ENCODE measurements at places on chromosomes 4 and X.

GRCh38 chr4:153481478-153481877 lies 15.3 kb downstream of the TMEM131L start:
- DNase-seq: no peak

DNA sequence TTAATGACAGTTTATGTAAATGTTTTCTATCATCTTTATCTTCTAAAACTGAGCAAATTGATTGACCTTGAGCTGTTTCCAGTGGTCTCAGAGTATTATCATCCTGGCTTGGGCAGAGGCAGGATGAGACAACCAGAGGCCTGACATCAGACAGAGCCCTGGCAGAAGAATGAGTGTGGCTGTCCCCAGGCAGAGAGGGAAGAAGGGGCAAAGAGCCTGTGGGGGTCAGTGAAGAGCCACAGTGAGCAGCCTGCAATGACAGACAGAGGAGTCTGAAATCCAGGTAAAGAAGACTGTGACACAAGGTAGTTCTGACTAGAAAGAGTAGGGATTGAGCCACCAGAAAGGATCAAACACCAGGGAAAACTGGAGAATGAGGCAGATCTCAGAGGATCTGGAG lies 182.4 kb upstream of the ARSJ start:
- DNase-seq: no peak

DNA sequence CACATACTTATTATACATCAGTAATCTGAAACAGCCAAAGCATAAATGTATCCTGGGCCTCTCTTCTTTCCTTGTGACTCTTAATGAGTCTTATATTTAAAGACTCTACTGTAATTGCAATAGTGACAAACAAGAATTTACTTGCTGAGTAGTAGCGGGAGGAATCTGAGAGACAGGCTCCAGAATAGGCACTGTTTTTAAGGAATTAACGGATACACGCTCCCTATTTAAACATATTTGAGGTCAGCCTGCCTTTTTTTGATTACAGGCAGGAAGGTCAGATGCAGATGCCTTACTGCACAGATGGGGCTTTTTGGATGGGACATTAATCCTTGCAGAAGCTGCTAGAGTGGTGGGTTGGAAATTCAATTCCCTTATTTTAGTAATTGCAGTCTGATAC lies 196.3 kb upstream of the ANXA3 start:
- DNase-seq: no peak

- no peak for DNase-seq
Observed at GRCh38 chrX:54085666-54086065, 41.4 kb upstream of the PHF8 start.

DNA sequence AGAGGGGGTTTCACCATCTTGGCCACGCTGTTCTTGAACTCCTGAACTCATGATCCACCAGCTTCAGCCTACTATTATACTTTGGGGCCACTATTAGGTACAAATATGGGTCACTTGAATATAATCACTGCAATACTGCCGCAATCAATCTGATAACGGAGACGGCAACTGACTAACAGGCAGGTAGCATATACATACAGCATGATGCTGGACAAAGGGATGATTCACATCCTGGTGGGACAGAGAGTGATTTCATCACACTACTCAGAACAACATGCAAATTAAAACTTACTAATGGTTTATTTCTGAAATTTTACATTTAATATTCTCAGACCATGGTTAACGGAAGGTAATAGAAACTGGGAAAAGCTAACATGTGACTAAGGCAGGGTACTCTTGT lies 10.9 kb downstream of the LRBA start:
- no peak for DNase-seq

DNA sequence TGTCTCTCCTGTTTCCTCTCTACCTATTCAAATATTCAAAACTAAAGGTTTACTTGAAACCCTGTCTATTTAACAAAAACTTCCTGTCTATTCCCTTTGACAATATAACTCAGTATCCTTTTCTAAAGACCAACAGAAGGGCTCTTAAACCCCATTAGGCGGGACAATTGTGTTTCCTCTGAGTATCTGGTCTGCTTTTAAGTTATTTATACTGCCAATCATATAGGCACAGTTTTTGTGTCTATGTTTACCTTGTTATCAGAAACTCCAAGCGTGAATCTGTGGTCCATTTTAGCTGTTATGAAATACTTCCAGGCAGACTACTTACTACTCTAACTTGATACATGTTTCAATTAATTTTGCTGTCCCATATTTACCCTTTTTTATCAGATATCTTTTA lies 350.0 kb upstream of the CTSO start:
- no peak for DNase-seq

- peak; percentile 69 for DNase-seq
Observed at GRCh38 chr4:41692717-41693345, 55.7 kb downstream of the PHOX2B start.

GRCh38 chrX:13094828-13095341 lies 50.5 kb upstream of the FAM9C start:
- DNase-seq: no peak

DNA sequence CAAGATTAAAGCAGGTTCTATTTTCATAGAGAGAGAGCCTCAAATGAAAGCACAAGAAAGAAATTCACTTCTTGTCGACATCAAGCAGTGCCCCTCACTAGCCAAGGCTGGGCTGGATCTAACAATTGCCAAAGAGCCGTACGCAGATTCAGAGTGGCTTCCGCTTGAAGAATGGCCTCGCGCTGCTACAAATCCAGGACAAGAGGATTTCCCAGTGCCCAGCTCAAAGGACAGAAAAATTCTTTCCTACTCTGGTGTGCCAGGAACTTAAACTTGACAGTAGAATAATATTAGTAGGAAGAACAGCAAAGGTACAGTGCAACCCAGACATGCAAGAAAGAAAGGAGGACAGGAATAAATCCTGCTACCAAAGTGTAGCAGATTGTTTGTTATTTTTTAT lies 56.5 kb upstream of the PPARGC1A start:
- DNase-seq: no peak

- no peak for DNase-seq
Observed at GRCh38 chr4:163680386-163681098, 186.1 kb downstream of the TMA16 start.

GRCh38 chr4:6991771-6992557 lies 51.2 kb upstream of the TADA2B start:
- DNase-seq: peak; percentile 50

DNA sequence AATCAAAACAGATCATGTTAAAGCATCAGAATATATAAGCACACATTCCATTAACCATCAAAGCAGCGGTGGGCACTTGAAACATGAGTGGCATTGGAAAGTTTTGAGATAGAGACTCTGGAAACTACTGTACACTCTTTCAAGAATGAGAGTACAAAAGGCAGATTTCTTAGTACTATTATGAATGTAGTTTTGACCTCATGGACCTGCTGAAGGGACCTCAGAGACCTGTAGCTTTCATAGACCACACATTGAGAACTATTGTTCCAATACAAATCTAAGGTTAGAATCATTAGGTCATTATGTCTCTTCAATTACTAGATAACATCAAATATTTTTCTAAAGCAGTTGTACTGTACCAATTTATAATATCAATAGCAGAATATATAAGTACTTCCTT lies 283.6 kb downstream of the RPA4 start:
- DNase-seq: no peak

GRCh38 chr4:185357211-185357610 lies 38.5 kb downstream of the LRP2BP start:
- no peak for DNase-seq

GRCh38 chrX:120356084-120356483 lies 5.8 kb upstream of the ATP1B4 start:
- DNase-seq: no peak

GRCh38 chrX:96611619-96612362 lies 72.9 kb upstream of the DIAPH2 start:
- DNase-seq: no peak

DNA sequence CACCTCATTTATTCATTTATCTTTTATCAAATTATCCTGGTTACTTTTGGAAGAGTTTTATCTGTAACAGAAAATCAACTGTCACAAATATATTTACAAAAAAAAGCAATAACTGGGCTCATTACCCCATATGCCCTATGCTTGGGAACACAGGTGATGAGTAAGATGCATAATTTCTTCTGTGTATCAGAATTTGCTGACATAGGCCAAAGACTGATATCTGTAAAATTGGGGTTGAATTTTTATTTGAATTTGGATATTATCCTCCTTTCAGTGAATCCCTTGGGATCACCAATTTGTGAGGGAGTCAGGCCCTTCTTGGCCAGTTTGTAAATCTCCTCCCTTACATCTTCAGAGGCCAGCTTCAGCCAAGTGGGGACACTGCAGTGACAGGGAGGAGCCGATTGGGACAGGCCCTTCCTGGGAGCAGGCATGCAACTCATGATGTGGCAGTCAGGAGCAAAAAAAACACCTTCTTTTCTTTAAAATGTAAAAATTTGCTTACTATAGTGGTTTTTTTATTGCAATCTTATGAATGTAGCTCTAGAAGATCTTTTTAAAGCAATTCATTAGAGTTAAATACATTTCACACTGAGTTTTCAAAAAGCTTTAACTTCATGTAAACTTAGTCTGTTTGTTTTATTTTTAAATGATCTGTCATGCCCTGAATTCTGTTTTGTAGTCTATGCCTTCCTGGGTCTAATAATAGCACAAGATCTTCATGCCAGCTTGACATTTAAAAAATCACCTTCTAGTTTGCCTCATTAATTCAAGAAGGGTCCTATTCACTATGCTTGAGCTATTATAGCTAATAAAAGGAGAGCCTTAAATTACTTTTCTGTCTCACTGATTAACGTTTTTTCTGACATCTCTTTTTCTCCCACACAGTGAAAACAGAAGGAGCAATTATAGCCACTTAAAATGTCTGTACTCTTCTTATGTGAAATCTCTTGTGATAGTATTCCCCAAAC lies 136.6 kb upstream of the SPRY1 start:
- no peak for DNase-seq

DNA sequence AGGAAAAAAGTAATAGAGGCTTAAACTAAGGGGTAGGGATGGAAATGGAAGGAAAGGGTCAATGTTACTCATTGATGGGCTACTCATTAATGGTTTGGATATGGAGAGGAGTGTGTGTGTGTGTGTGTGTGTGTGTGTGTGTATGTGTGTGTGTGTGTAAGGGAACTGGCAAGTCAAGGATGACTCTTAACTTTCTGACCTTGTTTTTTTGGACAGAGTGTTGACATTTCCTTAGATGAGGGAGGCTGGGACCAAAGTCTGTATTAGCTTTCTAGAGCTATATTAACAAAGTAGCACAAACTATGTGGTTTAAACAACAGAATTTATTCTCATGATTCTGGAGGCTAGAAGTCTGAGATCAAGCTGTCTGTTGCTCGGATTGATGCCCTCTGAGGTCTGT lies 202.7 kb downstream of the GBA3 start:
- no peak for DNase-seq

DNA sequence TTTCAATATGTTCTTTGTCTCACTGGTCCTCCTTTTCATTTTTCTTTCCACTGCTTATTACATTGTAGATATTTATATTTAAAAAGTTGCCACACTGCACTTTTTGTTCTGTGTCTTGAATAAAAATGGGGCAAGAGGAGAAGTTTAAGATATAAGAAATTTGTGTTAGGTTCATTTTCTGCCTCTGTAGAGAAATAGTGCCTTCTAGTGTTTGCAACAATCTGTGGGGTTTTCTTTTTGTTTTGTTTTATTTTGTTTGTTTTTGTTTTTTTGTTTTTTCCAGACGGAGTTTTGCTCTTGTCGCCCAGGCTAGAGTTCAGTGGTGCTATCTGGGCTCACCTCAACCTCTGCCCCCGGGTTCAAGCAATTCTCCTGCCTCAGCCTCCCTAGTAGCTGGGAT lies 20.1 kb upstream of the SMIM14 start:
- no peak for DNase-seq

- DNase-seq: no peak
Observed at GRCh38 chr4:159051245-159052071, 51.4 kb upstream of the RAPGEF2 start.

DNA sequence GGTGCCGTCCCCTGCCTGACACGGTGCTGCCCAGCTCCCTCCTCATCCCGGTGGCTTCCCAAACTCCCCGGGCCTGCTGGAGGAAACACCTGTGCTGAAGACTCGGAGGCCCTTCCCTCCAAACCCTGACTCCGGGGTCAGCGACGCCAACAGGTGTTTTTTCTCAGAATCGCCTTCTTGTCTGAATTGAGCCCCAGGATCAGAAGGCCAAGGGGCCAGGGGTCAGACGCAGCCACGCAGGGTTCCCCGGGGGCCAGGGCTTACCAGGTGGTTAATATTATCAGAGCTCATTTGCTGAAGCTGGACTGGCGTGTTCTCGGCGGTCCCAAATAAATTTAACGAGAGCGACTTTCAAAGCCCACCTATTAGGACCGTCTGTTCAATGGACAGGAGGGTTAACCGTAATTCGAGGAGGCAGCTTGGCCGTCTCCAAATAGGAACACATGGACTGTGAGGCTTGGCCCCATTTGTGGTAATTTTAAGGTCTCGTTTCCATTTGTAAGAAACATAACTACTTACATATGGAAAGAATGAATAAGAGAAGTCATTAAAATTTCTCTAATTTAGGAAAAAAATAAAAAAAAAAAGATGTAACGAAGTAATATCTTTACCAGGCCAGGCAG lies 239.3 kb downstream of the CRLF2 start:
- no peak for DNase-seq

Measured in sciatic nerve (tissue), 2 donors.